ENCODE measurements at places on chromosomes 13 and 19.

DNA sequence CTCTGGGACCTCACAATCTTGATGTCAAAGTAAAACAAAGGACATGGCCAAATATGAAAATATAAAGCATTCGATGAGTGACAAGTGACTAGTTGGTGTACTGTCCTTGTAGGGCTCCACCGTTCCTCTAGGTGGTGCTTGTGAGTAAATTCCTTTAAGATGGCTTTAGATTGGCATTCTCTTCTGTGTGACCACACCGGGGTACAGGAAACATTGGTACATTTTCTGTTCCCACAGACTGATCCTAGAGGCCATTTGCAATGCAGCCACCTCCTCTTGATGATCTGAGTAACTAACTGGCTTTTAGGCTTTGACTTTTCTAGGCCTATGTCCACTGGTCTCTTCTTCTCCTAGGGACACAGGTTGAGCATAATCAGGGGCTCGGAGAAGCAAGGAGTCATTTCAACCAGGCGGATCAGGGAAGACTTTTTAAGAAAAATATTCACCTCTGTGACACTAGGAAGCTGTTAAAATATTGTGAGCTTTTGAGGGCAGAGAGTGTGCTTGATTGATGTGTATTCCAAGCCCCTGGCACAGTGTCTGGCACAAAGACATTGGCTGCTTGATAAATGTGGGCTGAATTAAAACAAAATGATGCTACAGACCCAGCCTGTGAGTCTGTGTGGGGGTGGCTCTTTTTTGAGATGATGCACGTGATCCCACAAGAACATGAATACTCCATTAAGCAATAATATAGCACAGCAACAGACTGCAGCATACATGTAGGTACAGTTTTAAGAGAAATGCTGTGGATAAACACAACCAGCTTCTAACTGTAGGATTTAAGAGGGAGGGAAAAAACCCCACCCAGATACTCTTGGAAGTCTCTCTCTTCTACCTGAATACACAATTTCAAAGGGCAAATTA is 21.0 kb downstream of the EPSTI1 start:
- no peak for DNase-seq

DNA sequence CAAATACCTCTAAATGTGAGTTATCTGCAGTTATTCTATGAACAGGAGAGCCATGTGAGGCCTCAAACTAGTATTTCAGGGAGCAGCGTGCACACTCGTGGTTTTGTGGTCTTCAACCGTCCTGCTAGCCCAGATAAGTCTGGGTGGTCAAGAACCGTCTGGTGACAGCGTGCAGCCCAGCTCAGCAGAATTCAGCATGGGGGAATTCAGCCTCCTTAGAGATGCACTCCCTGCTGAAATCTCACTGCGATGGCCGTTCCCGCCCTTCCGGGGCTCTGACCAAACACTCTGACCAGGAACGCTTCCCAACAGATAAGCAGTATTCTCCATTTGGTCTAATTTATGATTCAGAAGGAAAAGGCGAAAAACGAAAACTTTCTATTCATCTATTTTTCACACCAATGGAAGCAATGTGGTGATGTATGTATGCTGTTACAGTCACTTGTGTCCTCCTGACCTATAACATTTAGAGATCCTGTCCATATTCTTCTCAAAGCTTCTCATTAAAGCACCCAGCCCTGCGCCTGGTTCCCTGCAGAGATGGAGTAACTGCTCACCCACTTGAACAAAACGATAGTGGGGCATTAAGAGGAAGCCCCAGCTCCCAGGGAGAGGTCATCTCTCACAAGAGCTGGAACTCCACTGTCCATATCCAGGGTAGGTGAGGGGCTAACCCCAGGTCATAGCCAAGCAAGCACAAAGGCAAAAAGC is 2.9 kb downstream of the ANKRD27 start:
- no peak for DNase-seq

DNA sequence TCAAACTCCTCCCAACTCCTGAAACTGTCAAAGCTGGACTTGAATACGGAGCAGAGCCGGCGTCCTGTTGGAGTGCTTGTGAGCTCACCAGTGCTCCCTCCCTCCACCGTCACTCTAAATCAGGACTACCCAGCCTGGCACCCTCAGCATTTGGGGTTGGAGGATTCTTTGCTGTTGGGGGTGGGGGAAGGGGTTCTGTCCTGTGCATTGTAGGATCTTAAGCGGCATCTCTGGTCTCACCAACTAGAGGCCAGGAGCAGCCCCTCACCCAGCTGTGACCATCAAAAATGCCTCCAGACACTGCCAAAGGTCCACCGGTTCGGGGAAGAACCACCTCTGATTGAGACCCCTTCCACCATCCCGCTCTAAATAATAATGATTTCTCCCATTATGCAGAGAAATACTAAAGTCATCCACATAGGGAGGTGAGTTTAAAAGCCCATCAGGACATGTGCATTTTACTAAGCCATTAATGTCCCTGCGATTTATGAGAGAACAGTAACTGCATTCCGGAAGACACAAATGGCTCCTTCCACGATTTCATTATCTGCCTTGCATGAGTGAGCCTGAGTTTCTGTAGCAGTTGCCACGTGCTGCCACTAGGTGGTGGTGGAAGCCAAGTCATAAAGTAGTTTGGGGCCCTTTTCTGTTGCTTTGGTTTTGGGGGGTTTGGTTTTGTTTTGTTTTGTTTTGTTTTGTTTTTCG is 16.1 kb upstream of the USP29 start:
- peak; percentile 56 for DNase-seq

GRCh38 chr13:42211704-42212464 is 60.1 kb upstream of the AKAP11 start:
- DNase-seq = no peak

- no peak for DNase-seq
Measured at GRCh38 chr13:31322702-31323405, 123.1 kb downstream of the B3GLCT start.

Measured in DMS79 treated with DMSO at 0.1 percent for 48 hours (cell line).